Glomerular endothelial cell (primary cell): ENCODE measurements at places on chromosomes 6 and 20.

DNA sequence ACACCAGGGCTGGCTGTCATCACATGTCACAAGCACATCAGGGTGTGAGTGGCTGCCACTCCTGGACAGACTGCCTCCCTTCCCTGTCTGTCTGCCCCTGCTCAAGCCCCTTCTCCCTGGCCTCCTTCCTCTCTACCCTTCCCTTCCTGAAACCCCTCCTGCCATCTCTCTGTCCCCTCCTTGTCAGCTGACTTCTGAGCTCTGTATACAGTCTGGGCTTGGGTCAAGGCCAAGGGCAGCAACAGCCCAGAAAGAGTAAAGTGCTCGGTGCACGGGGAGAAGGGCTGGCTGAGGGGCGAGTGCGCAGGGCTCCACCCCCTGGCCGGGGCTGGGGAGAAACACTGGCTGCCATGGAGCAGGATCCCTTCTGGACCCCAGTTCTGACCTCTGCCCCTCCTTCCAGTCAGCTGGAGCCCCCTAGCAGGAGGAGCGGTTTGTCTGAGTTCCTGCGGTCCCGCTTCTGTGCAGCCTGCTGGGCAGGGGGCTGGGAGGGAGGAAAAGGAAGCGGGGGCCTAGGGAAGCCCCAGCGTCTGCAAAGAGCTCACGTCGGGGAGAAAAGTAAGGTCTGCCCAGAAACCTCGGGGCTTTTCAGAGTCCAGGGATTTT, 2.0 kb downstream of the LKAAEAR1 start:
- no peak for DNase-seq

- DNase-seq = no peak
Observed at GRCh38 chr6:130063806-130064205, 45.4 kb downstream of the L3MBTL3 start.

- no peak for DNase-seq
Observed at GRCh38 chr6:79776076-79776475, 144.9 kb downstream of the SH3BGRL2 start.

DNA sequence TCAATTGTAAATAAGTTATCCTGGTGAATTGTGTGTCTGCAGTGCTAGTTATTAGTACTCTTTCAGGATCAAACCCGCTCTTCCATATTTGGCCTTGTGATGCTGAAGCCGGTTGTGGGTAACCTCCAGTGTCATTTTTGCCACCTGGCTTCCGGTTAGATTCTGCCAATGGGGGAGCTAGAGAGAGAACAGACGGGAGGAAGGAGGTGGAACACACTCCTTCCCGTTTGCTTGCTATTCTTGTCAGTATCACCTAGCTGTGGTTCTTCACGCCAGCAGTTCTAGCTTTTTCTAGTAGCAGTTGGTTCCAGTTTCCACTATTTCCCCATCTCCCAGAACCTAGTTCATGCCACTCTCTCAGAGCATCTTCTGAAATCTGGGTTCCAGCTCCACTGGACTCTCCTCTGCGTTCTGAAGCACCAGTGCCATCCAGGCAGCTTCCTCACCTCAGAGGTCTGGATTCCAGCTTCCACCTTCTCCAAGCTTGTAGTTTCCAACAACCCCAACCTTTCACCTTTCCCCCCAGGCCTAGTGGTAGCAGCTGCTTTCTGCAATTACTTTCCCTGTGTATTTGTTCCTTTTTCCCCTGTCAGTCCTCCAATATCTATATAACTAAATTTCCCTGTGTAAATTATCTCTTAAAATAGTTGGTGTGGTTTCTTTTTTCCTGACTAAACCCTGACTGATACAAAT, 46.9 kb upstream of the LOC128125822 start:
- no peak for DNase-seq

DNA sequence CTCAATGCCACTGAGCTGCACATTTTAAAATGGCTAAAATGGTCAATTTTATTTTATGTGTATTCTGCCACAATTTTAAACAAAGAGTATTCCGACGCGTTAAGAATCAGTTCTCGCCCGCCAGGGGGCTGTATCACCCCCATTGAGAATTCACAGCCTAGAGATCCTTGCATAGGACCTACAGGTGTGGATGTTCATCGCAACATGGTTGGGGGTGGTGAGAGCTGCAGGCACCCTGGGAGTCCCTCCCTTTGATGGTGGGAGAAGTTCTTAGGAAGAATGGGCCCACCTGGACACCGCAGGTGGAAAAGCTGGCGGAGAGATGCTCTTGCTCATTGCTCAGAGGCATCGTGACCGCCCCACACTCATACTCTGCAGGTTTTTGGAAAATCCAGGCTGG, 63.5 kb downstream of the SLC2A10 start:
- DNase-seq = no peak

- DNase-seq = no peak
Observed at GRCh38 chr6:32192608-32193039, at the start of gene GPSM3. GPSM3 (minus strand) TSS chr6:32192643; CDS start chr6:32192513, 130 bp downstream.

DNA sequence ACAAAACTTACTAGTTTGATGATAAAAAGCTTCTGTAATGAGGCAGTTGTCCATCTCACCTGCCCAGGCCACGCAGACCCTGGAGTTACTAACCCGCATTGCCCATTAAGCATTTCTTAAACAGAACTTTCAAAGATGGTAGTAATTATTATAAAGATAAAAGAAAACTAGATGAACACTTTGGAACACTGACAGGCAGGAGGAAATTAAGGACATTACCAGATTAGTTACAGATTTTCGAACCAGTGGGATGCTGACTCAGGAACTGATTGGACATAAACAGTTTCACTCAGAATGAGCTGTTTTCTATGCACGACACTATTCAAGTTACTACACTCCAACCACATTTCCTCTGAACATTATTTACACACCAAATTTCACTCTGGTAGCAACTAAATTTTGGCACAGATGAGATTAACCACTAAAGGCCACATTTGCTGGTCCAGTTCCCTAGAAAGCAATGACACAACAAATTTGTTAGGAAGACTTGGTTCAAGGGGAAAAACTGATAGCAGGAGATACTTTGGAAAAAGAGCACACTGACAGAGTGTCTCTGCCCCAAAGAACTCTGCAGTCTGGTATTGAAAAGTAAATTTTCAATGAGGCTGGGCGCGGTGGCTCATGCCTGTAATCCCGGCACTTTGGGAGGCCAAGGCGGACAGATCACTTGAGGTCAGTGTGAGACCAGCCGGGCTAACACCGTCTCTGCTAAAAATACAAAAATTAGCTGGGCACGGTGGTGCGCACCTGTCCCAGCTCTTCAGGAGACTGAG, 3.0 kb downstream of the ROMO1 start:
- DNase-seq = no peak

GRCh38 chr6:111996144-111996865, 57.6 kb upstream of the CCN6 start:
- DNase-seq = no peak

DNA sequence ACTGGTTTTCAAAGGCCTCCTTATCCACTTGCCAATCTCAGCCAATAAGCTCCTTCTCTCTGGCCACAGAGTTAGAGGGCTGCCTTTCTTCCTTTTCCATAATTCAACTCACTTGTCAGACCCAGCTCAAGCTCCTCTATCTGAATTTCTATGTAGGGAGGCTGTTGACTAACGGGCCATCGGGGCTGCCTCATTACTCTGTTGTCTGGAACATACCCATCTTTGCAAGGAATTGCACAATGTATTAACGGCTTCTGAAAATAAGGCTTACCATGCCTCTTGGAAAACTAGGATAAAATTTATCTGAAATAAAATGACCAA, 28.5 kb upstream of the KIF6 start:
- no peak for DNase-seq

- no peak for DNase-seq
Observed at GRCh38 chr20:51801122-51801822, 1.0 kb downstream of the SALL4 start.

DNA sequence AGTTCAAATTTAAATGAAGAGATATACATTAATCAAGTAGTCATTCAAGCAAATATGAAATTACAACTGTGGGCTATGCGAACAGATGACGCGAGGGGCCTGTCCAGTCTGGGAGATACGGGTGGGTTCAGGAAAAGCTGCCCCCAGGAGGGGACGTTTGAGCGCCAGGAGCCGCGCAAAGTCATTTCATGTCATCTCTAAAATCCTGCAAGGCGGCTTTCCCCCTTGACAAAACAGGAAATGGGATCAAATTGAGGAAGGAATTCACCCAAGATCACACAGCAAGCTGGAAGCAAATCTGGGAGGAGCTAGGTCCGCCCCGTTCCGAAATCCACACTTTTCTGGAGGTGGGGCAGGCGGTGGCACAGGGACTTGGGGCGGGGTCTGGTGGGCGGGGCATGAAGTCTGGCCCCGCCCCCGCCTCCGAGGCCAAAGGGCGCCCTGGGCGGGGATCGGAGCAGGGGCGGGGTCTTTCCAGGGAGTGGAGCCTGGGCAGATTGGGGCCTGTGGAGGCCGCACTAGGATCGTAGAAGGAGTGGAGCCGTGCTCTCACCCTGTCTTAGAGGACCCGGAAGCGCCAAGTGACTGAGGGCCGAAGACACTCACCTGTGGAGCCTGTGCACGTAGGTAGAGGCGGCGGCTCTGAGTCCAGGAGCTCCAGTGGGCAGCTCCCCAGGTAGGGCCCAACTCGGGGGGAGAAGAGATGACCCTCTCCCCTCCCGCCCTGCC, at the start of gene LPIN3:
LPIN3 (plus strand) TSS at position 495 of the 729 bp plus-strand sequence. CDS start 4,983 bp downstream, outside the sequence.
- DNase-seq = no peak

DNA sequence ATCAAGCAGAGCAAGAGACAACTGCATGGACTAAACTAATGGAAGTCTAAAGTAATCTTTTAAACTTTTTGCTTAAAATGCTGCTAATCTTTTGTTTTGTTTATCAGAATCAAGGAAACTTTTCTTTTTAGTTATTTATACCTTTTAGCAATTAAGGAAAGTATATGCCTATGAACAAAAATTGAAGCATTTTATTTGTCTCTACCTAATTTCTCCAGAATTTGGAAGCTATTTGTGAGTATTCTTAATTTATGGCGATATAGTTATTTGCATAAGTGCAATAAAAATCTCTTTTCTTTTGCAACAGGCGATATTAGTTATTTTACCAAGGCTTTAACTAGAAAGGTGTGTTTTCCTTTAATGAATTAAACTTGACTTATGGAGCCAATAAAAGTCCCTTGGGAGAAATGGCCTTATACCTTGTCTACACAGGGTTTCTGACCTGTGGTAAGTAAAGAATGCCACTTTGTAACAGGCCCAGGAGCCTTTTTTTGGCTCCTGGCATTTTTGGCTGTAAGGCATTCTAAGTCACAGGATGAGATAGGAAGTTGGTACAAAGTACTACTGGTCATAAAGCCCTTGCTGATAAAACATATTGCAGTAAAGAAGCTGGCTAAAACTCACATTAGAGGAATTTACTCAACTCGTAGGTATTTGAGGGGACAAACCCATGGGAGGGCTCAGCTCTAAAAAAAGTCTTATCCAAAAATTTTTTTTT, 37.2 kb downstream of the TMEM14A start:
- no peak for DNase-seq

DNA sequence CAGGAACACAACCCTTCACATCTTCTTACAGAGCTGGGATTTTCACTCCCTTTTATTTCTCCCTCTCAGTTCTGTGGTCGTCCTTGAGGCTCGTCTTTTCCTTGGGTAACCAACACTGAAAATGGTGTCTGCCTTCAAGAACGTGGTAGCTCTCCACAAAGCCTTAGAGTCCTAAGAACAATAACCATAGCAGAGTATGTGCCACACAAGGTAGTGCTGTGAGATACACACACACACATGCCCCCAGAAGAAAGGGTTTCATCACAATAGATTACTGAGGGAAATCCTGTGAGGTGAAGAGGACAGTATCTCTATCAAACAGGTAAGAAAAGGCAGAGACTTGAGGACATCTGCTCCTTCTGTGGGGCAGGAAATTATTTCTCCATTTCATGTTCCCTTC, 104.8 kb upstream of the HDAC2 start:
- no peak for DNase-seq

DNA sequence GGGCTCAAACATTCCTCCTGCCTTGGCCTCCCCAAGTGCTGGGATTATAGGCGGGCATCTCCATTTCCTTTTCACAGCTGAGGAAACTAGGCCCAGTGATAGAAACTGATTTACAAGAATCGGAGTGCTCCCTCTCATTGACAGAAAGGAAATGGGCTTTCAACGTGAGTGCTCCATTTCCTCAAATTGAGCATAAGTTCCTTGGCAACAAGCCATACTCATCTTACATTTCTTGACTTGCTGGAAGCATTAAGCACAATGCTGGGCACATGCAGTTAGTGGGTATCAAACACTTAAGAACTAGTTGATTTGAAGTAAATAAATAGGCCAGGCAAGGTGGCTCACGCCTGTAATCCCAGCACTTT, 54.7 kb downstream of the FGD2 start:
- DNase-seq = no peak

GRCh38 chr6:97771372-97771771, 488.4 kb upstream of the MMS22L start:
- DNase-seq = no peak

DNA sequence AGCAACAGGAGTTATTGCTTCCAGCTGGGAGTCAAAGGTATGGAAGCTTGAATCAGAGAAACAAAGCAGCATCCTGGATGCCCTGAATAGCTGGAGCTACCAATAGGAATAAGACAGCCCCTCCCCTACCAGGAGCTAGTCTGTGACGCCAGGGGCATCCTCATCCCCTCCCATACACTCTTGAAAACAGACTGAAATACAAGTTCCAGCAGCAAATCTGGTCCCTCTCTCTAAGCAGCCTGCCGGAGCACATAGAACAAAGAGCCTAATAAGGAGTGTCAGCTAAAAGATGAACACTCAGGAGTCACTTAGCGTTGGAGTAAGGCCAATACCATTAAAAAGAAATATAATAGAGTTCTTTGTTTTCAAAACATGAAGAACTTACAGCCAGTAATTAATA, 25.6 kb downstream of the FILIP1 start:
- DNase-seq = no peak

- DNase-seq = no peak
Observed at GRCh38 chr20:20956513-20956931, 149.6 kb downstream of the LINC00237 start.

- no peak for DNase-seq
Observed at GRCh38 chr6:165716886-165717285, 53.8 kb upstream of the PDE10A start.

- DNase-seq = no peak
Observed at GRCh38 chr20:45958593-45958992, 13.4 kb downstream of the ZNF335 start.

GRCh38 chr6:104126315-104127005, 733.3 kb downstream of the HACE1 start:
- DNase-seq = no peak

DNA sequence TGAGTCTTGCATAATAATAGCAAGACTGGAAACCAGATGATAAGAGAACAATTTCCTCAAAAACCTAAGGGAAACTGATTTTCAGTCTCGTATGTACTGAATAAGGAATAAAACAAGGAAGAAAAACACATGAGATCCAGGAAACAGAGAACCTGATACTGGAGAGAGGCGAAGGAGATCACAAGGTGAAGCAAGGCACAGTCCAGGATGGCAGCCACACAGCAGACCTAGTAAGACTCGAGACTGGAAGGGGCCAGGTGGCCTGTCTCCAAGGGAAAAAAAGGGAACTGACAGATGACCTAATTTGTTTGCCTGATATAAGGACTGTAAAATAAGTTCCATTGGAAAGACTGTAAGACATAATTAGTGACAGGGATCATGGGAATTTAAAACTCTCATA, 71.1 kb downstream of the TASP1 start:
- no peak for DNase-seq

DNA sequence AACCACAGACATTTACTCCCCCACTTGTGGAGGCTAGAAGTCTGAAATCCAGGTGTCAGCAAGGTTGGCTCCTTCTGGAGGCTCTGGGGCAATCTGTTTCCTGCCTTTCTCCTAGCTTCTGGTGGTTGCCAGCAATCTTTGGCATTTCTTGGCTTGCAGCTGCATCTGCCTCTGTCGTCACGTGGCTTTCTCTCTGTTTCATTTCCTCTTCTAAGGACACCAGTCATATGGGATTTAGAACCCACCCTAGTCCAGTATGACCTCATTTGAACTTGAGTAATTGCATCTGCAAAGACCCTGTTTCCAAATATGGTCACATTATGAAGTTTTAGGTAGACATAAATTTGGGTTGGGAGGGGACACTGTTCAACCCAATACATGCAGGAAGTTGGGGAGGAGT, 56.2 kb upstream of the EPB41L1 start:
- DNase-seq = peak; percentile 82
